ENCODE measurements at places on chromosomes 4 and X.
A peak's percentile ranks its signal among the peaks of the same experiment; 100 is the strongest.

GRCh38 chrX:5220421-5220820 is 1008.2 kb downstream of the NLGN4X start:
- DNase-seq, result no peak

DNA sequence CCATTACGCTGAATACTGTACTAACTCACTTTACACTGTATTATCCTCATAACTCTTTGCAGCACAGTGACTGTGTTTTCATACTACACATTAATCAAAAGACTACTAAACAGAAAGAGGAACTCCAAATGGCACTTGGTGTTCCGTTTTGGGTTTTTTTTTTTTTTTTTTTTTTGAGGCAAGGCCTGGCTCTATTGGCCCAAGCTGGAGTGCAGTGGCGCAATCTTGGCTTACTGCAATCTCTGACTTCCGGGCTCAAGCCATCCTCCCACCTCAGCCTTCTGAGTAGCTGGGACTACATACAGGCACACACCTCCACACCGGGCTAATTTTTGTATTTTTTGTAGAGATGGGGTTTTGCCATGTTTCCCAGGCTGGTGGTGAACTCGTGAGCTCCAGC is 10.7 kb downstream of the KLHL8 start:
- peak; percentile 85 for DNase-seq

GRCh38 chr4:105591573-105591972 is 39.2 kb downstream of the ARHGEF38 start:
- DNase-seq, result no peak

- no peak for DNase-seq
Measured at GRCh38 chr4:171334549-171334948, 478.7 kb upstream of the GALNTL6 start.

GRCh38 chr4:103010804-103011203 is 8.7 kb downstream of the SLC9B1 start:
- DNase-seq, result no peak

GRCh38 chr4:147678796-147679549 is 5.0 kb downstream of the PRMT9 start:
- DNase-seq, result no peak

DNA sequence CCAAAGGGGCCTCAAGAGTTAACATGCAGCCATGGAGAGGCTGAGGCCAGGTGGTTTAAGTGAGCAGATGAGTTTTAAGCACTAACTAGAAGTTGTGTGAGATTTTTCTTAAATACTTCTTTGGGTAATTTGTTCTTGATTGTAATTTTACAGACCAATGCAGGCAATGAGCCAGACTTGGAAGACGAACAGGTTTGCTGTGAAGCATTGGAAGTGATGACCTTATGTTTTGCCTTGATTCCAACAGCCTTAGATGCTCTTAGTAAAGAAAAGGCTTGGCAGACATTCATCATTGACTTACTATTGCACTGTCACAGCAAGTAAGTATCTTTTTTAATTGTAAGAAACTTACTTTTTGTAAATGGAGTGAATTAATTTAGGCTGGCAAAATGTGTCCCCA is 103.9 kb downstream of the USP9X start:
- DNase-seq, result no peak

DNA sequence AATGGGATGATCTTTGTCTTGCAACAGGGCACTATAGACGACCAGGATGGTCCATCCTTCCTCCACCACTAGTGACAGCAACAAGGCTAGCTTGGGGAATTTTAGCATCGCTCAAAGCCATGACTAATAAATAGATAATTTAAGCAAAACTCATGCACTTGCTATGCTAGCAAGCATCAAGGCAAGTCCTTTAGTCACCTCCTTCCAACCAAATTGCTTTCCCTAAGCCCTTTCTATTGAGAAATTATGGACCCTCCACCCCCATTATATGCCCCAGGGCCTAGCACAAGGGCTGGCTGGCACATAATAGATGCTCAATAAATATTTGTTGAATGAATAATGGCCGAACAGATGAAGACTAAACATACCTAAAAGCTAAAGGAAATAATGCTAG is 28.6 kb downstream of the SLC16A2 start:
- DNase-seq, result no peak

- DNase-seq, result no peak
Measured at GRCh38 chrX:41276661-41277506, 57.1 kb upstream of the DDX3X start.

DNA sequence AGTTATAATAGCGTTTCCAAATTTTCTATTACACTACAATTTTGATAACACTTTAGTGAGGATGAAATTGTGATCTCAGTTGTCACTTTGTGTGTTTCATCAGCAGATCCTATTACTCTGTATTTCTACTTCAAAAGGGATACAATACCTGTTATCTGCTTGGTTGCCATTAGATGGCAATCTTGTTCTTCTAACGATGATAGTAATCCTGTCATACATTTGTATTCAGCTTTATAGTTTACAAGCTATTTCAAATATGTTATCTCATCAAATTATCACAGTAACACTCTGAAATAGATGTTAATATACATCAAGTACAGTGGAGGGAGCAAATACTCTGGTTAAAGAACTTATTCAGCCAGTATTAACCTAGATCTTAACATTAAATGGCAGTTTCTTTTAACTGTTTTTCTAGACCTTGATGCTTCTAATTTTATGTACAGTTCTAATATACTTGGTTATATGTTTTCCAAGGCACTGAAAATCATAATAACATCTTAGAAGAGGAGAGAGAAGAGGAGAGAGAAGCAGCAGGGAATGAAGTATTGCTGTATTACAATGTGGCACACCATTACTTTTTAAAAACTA is 292.0 kb downstream of the CCSER1 start:
- DNase-seq, result no peak

DNA sequence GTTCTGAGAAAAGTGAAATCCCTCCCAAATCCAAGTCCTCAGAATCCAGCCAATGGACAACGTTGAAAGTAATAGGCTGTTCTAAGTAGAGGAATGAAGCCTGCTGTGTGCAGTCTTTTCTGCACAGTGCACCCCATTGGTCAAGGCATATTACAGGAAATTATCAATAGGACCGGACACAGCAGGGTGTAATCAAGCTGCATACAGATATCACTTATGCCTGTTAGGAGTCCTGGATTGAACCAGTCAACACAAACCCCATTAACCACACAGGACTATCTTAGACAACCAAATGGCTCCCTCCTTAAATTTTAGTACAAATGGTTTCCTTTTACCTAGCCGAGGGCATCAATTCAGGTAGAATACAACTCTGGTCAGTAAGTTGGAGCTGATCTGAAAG is 34.2 kb upstream of the MAGEA8 start:
- DNase-seq, result no peak

- DNase-seq, result no peak
Measured at GRCh38 chr4:165506849-165507248, 128.0 kb downstream of the CPE start.

DNA sequence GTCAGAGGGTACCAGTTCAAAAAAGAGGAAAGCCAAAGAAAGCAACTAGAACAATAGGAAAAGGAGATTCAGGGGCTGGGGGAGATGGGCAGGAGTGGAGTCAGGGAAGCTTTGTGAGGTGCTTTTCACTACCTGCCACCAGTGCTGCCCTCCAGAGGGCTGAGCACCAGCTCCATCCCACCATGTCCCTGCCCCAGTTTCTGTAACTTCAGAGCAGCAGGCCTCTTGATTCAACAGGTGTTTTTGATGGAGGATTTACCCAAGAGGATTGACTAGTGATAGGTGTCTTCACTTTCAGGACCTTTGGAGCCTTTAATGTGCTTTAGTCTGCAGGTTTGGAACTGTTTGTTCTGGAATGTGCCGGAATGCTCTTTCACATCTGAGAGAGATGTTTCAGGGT is 12.1 kb downstream of the KIT start:
- DNase-seq, result no peak

GRCh38 chrX:49147936-49148335 is 14.6 kb upstream of the MAGIX start:
- no peak for DNase-seq

GRCh38 chr4:183830438-183830985 is 74.6 kb upstream of the STOX2 start:
- no peak for DNase-seq

DNA sequence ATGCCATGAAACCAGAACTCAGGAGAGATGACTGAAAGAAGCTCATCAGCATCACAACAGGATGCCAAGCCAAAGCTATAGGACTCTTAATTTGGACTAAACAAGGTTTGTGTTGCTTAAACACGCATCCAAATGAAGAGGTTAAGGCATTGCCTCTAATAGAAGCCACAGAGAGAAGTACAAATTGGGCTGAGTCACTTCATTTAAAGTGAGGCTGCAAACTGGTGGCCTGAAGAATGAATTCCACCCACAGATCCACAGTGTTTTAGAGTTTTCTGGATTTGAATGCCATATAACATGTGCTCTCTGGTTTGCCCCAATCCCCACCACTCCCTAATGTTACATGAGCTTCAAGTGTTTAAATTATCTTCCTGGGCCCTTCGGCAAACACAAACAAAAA is 103.5 kb downstream of the FIP1L1 start:
- DNase-seq, result no peak

DNA sequence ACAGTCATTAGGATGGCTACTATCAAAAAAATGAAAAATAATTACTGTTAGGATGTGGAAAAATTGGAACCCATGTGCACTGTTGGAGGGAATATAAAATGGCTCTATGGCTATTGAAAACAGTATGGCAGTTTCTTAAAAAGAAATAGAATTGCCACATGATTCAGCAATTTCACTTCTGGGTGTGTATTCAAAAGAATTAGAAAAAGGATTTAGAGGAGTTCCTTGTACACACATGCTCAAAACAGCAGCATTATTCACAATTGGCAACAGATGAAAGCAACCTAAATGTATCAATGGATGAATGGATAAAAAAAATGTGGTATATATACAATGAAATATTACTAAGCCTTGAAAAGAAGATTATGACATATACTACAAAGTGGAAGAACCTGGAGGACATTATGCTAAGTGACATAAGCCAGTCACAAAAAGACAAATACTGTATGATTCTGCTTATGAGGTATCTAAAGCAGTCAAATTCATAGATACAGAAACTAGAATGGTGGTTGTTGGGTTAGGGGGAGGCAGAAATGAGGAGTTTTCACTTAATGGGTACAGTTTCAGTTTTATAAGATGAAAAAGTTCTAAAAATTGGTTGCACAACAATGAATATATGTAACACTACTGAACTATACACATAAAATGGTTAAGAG is 123.2 kb downstream of the ELOVL6 start:
- no peak for DNase-seq

DNA sequence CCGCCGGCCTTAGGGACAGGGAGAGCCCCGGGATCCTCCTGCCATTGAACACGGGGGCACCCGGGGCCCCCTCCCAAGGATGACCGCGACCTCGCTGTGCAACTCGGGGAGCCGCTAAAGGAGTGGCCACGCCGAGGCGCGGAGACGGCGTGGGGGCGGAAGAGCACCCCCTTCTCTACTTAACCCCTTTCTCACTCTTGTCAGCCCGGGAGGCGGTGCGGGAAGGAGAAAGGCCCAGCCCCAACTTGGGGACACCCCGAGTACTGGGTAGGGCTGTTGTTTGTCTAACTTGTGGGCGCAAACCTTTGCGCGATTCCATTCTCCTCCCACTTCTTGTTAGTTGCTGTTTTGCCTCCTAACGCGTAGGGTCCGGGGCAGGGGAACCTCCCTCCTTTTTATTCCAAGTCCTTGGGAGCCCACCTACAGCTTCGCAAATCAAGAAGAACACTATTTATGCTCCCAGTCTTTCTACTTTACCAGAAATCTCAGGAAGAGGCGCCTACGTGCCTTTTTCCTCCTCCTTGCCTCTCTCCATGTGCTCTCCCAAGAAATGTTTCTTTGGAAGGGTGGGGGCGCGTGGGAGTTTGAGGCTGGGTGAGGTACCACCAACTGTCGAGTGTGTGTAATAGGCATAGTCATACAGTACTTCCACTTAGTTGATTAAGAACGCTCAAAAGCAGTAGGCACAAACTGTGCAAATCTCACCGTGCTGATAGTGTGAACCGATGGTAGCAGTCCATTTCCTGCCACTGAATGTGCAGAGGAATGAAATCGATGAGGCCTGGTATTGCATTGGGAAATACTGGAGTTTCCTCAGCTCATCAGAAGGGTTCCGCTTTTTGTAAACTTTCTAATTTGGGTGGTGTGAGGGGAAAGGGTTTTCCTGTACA is 813 bp downstream of the DIAPH2 start:
- DNase-seq, result peak; percentile 77

DNA sequence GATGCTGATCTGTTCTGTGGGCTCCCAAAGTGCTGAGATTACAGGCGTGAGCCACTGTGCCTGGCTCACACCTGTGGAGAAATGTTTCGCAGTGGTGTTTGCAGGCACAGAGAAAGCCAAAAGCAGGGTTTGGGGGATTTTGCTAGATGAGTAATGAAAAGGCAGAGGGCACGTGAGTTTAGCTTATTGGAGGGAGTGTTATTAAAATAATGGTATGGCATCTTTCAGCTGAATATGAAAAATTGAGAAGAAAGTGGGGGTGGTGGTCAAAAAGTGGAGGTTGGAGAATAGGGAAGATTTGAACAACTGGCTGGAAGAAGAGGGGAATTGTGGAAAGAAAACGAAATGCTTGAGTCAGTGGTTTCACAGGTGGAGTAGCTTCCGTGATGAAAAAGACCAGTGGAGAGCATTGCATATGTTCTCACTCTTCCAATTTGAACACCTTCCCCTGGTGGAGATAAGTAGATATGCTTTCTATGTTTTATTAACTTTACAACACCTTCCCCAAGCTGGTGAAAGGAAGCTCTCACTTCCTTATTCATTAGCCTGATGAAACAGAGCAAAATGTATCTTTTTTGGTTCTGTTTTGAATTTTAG is 1.1 kb upstream of the CHST7 start:
- no peak for DNase-seq

DNA sequence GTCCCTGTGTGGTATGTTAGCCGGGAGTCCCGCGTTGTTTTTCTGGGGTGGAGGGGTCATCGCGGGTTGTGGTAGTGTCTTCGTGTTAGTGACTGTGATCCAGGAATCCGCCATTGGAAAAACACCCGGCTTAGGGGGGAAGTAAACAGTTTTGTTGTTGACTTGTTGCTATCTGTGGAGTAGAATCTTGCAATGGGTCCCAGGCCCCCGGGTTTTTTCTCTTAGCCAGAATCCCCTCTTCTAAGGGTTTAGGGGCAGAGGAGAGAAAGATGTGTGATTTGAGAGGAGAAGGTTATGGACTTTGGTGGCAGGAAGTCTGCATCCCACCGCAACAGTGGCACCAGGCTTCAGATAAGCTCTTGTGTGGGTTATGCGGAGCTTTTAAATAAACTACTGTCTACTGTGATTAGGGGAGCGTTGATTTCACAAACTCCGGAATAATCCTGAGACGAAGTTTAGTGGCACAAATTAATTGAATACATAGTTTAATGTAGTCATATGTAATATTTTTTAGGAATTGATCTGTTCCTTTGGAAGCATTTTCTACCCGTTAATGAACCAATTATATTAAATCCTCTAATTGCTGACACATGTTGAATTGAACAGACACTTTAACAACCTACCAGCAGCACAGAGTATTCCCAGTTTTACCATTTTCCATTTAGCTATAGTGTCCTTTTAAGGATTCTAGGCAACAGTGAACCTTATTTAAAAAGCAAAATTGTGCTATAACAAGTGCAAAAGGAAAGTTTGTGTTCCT is 1.4 kb downstream of the DDX3X start:
- DNase-seq, result no peak

DNA sequence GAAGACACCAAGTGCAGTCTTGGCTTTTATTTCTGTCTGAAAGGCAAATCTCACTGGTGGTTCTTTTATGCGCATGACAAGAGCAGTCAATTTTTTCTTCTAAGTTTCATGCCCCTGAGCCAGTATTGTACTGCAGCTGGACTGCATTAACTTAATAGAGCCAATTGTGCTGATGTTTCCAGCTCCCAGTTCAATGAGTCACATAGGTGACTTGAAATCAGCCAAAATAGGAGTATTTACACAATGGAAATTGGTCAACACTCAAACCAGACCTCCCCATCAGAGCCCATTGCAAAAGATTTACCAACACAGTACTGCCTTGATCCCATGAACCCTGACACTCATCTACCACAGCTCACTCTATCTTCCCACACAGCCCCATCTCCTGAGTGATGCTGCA is 100.3 kb upstream of the GUCY1A1 start:
- no peak for DNase-seq

Measured in natural killer cell treated with Interleukin-12 subunit alpha and Interleukin-12 subunit beta and Interleukin-15 and Interleukin-18, amount 100 ng/mL, for 72 hours (primary cell).